Suppressor macrophage treated with lipopolysaccharide for 1 hour (primary cell): ENCODE measurements at places on chromosomes 7 and 10.
A peak's percentile ranks its signal among the peaks of the same experiment; 100 is the strongest.

- peak; percentile 4 for DNase-seq
These were observed 366.0 kb upstream of the SHH start for GRCh38 chr7:156178214-156178613.

DNA sequence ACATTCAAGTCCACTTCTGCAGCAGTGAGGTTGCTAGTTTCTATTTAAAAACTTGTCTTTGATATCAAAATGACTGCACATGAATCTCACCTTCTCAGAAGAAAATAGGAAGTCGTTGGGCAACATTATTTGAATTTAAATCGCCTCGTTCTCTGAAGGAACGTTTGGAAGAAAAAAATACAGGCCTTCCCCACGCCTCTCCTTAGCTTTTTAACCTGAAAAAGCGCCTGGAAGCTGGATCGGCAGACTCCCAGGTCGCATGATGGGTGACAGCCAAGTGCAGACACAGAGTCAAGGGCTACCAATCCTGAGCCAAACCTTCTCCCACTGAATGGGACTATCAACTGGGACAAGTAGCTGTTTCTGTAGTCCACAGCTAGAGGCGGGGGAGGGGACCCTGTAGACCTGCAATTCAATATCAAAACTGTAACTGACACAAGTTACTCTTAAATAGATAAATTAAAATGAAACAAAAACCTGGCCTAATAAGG lies 2.2 kb downstream of the FAM53B start:
- DNase-seq, result no peak

DNA sequence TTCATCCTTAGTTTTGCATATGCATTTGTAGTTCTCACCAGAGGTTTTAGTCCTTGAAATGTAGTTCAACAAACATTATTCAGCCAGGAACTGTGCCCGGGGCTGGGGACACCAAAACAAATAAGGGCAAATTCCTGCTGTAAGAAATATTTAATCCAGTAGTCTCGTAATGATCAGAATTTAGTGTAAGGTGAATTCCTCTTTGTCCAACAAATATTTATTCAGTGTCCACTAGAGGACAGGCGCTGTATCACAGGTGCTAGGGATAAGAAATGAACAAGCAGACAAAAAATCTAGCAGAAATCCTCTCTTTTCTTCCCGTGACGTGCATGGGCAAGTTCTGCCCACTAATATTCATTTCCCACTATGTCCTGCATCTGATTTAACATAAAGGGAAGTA lies 17.6 kb downstream of the LGI1 start:
- DNase-seq, result no peak

GRCh38 chr10:112653851-112654250 lies 206.8 kb downstream of the VTI1A start:
- no peak for DNase-seq

- DNase-seq, result no peak
These were observed 57.1 kb upstream of the IL6 start for GRCh38 chr7:22669692-22670421.

- no peak for DNase-seq
These were observed 163.6 kb downstream of the NEURL1 start for GRCh38 chr10:103657061-103657591.

- DNase-seq, result peak; percentile 75
These were observed at the start of gene ASB13 for GRCh38 chr10:5666008-5666840. ASB13 (minus strand) TSS chr10:5666595; CDS start chr10:5666551, 44 bp downstream.

- DNase-seq, result no peak
These were observed 631.9 kb downstream of the PARD3 start for GRCh38 chr10:34183016-34183796.

- DNase-seq, result no peak
These were observed 2.2 kb upstream of the NOM1 start for GRCh38 chr7:156947120-156947843.

- no peak for DNase-seq
These were observed 155.9 kb downstream of the ATE1 start for GRCh38 chr10:121771966-121772365.

DNA sequence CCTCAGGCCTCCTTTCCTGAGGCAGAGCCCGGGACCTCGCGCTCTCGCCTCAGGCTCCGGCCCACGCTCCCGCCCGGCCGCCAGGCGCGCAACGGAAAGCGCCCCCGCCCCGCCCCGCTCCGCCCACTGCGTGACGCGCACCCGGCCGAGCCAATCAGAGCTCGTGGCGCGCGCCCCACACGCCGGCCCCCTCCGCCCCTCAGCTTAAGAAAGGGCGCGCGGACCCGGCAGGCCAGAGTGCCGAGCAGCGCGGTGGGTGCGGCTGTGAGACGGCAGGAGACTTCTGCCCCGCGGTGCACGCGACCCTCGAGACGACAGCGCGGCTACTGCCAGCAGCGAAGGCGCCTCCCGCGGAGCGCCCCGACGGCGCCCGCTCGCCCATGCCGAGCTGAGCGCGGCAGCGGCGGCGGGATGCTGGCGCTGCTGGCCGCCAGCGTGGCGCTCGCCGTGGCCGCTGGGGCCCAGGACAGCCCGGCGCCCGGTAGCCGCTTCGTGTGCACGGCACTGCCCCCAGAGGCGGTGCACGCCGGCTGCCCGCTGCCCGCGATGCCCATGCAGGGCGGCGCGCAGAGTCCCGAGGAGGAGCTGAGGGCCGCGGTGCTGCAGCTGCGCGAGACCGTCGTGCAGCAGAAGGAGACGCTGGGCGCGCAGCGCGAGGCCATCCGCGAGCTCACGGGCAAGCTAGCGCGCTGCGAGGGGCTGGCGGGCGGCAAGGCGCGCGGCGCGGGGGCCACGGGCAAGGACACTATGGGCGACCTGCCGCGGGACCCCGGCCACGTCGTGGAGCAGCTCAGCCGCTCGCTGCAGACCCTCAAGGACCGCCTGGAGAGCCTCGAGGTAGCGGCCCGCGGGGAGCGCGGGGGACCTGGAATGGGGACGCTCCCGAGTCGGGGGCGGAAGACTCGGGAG lies at the start of gene NPTX2:
Gene NPTX2, plus strand, starts transcription at position 235 of the 909 bp plus-strand sequence. Its CDS starts 177 bp downstream, at position 412.
- peak; percentile 44 for DNase-seq

DNA sequence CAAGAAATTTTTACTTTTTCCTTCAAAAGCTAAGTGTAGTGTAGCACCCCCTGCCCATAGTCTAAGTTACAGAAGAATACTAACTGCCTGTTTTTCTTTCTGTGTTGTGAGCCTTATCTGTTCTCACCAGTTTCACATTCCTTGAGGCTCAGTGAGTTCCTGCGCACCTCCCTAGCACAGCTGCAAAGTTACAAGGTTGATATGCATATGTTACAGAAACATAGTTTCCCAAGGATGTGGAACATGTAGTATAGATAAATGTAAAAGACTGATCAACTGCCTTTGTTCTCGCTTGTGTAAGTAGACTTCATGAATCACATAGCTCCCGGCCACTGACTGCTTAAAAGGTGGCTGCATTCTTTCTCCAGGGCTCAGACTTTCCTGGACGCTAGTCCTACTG lies 6.7 kb upstream of the ZNF33B start:
- no peak for DNase-seq

DNA sequence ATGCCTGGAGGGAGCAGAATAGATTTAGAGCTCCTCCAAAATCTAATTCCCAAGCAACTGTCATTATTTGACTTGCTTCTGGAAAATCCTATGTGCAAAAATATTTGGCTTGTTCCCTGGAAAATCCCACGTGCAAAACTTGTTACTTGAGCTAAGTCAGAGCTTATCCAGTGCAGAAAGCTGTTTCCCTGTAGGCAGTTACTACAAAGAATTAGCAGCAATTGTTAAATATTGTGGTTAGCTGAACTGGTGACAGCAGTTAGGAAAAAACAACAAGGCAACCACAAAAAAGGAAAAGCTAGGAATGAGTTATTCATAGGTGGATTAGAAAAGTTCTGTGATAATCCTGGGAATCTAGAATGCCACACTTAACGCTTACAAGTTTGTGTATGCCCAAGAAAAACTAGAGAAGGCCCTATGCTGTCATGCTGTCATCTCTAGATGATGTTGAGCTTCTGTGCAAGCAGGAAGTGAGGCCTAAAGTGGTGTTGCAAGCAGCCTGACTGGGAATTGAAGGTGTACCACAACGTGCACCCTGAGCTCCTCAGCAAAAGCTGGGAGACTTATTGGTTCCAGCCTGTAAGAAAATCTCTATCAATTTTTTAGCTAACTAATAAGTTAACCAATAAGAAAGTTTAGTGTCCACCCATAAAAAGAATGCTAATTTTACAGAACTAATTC lies 738.6 kb upstream of the LRRTM3 start:
- DNase-seq, result no peak

DNA sequence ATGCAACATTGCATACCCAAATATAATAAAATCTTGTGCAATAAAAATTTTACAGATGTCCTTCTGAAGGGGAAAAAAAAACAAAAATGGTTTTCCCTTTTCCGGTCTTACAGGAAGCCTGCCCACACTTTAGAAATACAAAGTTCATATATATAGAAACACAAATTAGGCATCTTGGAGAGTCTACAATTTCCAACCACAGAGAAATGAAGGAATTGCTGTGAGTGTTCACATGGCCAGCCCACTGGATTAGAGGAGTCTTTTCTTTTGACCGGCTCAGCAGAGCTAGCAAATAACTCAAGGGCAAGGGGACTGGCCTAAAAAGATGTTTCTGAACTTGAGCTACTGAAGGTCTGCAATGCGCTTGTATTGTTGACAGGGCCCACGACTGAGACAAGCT lies 92.4 kb downstream of the GLI3 start:
- no peak for DNase-seq

GRCh38 chr10:28800144-28800543 lies 122.8 kb downstream of the BAMBI start:
- DNase-seq, result no peak

- no peak for DNase-seq
These were observed 101.7 kb upstream of the IL6 start for GRCh38 chr7:22625251-22625650.

DNA sequence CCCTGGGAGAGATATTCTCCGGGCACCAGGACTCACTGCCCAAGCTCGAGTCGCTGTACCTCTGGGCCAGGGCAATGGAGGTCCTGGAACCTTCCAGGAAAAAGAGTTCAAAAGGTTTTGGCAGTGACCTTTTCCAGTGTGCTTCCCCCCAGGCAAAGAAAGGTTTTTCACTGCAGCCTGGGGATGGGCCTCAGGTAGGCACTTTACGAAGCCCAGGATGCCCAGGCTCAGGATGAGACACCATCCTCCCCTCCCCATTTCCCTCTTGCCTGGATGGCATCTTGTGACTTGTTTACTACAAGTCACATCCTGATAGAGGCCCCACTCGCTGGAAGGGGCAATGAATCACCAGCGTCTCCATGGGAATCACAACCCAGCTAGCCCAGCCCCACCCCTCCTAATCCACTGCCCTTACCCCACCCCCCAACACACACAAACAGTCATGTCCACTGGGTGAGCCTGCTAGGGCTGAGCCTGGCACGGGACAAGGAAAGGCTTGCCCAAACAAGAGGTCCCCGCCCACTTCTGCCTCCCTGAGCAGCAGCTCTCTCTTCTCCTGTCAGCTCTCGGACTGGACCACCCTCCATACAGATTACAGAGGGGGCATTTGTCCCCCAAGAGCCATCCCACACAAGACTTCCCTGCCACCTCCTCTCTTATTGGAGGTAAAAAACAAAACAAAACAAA lies 93.8 kb upstream of the SMNDC1 start:
- DNase-seq, result peak; percentile 77
